RPMI7951 (cell line): ENCODE measurements at places on chromosomes 4 and X.

GRCh38 chr4:181962321-181962720 lies 280.9 kb upstream of the TENM3 start:
- DNase-seq, result no peak

- no peak for DNase-seq
These were observed 12.6 kb upstream of the UGT2B15 start for GRCh38 chr4:68683034-68683433.

- DNase-seq, result no peak
These were observed 129.0 kb upstream of the TEX13A start for GRCh38 chrX:105349476-105349875.

GRCh38 chr4:41510179-41510578 lies 27.8 kb upstream of the LIMCH1 start:
- DNase-seq, result no peak

GRCh38 chrX:136708348-136708747 lies 60.4 kb downstream of the CD40LG start:
- DNase-seq, result no peak

DNA sequence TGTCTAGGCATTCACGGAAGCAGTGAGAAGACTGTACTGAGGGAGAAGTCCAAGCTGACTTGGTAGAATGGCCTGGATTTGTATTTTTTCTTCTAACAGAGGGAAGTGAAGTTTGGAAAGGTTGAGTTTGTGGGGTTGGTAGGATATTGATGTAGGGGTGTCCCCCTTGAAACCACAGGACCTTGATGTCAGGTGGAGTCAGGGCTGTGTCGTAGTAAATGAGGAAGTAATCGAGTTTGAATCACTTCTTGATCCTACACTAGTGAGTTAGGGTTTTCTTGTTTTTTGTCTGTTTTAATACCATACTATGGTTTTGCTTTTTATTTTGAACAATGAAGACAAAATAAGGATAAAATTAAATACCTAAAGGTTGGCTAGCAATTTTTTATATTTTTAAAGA lies 30.1 kb upstream of the ANAPC4 start:
- no peak for DNase-seq

DNA sequence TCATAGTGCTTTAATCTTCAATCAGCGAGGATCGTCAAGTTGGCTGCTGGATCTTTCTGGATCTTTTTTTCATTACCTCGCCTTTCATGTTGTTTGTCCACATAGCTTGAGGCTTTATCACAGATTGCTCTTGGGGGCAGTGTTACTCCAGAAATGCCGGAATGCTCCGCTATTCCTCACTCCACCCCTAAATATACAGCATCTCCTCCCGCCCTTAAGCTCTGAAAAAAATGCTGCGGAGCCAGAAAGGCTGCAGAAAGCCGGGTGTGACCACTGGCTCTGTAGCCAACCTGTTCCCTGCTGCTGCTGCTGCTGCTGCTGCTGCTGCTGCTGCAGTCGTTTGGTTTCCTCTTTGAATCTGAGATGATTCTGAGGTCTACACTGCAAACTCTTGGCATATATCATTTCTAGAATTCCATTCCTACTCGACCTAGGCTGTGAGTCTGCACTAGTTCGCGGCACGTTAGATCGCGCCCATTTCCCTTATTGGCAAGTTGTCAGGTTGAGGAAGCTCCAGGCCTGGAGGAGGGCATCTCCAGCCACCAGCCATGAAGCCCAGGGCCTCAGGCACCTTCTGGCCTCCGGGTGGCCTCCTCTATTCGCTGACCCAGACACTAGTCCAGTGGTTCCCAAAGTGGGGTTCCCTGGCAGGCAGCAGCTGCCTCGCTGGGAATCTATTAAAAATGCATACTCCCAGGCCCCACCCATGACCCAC lies 34.2 kb downstream of the WDR13 start:
- peak; percentile 94 for DNase-seq

DNA sequence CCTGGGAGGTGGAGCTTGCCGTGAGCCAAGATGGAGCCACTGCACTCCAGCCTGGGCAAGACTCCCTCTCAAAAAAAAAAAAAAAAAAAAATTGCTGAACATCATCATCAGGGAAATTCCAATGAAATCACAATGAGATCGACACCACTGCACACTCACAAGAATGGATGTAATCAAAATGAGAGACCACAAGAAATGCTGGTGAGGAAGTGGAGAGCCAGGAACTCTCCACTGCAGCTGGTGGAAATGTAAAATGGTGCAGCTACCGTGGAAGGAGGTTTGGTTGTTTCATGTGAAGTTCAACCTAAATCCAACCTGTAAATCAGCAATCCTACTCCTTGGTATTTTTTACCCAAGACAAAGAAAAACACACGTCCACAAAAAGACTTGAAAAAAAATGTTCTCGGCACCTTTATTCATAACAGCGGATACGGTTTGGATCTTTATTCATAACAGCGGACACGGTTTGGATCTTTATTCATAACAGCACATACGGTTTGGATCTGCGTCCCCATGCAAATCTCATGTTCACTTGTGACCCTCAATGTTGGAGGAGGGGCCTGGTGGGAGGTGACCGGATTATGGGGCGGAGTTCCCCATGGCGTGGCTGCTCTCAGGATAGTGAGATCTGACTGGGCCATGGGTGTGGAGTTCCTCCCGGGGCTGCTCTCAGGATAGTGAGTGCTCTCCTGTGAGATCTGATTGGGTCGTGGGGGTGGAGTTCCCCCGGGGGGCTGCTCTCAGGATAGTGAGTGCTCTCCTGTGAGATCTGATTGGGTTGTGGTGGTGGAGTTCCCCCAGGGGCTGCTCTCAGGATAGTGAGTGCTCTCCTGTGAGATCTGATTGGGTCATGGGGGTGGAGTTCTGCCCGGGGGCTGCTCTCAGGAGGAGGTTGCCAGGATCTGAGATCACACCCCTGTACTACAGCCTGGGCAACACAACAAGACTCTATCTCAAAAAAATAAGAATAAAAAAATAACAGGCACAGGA lies 7.7 kb downstream of the GAK start:
- no peak for DNase-seq

GRCh38 chr4:186037692-186038658 lies 31.0 kb upstream of the TLR3 start:
- DNase-seq, result peak; percentile 60

- no peak for DNase-seq
These were observed 11.3 kb upstream of the SLC25A6 start for GRCh38 chrX:1403228-1403627.

DNA sequence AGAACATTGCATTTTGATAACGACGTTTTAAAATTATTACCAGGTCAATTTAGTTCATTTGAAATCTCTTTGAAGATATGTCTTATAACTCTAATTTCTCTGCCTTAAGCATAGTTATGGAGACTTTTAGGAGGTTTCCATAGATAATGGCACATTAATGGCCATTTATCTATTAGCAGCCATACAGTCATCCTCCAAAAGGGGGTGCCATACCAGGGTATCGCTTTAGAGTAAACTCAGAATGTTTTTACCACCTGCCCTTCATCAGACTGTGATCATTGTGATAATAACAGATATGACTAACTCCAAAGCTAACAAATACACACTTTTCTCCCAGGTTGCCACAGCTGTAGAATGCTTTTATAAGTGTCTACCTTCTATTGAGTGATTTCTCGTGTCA lies 461.5 kb downstream of the FSTL5 start:
- DNase-seq, result no peak

DNA sequence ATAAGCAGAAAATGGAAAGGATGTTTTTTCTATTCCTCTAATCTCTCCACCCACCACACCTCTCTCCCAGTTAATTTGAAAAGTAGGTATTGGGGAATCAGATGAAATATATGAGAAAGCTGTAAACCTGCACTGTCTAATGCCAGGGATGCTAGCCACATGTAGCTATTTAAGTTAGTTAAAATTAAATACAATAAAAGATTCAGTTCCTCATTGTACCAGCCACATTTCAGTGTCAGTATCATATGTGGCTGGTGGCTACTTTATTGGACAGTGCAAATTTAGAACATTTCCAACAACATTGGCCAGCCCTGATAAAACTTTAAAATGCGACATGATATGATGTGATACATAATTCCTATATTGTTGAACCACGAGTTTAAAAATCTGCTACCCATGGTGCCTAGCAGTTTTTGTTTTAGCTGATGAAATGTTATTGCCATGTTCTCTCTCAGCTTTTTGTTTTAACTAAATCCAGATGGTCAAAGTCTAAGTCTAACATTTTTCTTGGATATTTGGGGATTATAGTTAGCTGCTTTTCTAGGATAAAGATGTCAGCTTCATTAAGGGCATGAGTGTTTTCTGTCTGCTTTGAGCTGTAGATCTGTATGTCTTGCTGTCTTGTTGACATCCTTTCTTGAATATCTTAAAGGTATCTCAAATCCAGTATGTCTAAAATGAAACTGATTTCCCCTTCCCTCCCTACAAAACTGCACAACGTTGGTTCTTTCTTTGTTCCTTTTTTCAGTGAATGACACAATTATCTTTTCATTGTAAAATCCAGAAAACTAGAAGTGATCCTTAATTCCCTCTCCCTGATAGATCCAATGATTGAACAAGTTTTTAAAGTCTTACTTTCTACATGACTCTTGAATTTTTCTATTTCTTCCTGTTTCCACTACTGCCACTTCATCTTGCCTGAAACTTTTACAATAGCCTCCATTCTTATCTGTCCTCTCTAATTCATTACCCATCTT lies 6.2 kb downstream of the ARFIP1 start:
- DNase-seq, result no peak
